ENCODE measurements at places on chromosomes 12 and 14.

- DNase-seq: no peak
Measured at GRCh38 chr12:84186433-84186832, 726.2 kb downstream of the SLC6A15 start.

DNA sequence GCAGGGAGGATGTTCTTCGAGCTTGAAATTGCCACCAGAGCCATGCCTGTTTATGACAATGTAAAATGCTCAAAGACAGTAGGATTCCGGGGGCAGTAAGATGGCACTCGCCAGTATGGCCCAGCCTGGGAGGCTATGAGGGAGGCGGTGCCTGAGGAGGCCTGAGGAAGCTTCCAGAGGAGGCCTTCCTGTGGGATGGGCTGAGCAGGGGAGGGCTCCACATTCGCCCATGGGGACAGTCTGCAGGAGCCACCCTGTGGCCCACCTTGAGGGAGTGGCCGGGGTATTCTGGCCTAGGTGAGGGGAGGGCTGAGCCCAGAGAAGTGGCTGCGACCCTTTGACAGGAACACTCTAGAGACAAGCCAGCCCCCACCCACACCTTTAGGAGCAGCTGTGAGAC lies 50.7 kb downstream of the IQSEC3 start:
- no peak for DNase-seq

DNA sequence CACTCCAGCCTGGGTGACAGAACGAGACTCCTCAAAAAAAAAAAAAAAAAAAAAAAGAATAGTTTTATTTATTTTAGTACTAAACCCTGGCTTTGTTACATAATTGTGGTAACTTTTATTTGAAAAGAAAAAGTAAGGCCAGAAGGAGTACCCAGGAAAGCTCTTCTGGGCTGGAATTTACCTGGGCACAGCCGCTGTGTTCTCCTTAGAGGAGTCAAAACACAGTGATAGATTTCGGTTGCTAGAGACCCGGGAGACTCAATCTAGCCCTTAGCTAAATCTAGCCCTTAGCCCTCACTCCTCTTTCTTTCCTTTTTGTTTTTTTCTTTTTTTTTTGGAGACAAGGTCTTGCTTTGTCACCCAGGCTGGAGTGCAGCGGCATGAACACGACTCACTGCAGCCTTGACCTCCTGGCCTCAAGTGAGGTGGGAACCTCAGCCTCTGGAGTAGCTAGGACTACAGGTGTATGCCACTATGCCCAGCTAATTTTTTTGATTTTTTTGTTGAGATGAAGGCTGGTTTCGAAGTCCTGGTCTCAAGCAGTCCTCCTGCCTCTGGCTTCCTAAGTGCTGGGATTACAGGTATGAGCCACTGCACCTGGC lies 49.7 kb downstream of the SYNE2 start:
- no peak for DNase-seq

DNA sequence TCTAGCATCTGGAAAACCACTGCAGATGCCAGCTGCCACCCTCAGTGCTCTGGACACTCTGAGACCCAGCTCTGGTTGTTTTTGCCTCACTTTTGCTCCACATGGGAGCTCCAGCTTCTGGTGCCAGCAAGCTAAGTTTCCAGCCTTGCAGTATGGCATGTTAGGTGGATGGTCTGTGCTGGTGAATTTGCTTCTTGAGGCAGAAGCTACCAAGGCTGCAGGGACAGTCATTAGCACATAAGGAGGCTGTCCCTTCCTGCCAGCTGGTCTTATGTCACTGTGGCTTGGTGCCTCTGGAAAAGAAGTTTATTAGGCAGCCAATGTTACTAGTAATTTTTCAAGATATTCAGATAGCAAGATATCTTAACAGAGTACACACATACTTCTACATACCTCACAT lies 64.2 kb upstream of the CSRP2 start:
- no peak for DNase-seq

DNA sequence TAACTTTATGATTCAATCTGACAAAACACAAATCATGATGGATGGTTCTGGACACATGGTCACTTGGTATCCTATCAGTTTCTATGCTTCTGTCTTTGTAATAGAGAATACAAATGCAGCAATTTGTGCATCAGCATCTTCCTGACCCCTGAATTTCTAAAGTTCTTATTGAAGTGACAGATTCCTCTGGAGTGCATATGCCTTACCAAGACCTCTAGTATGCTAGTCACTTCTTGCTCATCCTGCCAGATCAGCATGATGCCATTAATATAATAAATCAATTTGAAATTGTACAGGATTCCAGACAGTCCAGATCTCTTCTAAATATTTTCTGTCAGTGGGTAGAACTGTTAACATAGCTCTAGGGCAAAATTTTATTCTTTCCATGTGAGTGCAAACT lies 40.6 kb upstream of the GLIPR1 start:
- DNase-seq: no peak

DNA sequence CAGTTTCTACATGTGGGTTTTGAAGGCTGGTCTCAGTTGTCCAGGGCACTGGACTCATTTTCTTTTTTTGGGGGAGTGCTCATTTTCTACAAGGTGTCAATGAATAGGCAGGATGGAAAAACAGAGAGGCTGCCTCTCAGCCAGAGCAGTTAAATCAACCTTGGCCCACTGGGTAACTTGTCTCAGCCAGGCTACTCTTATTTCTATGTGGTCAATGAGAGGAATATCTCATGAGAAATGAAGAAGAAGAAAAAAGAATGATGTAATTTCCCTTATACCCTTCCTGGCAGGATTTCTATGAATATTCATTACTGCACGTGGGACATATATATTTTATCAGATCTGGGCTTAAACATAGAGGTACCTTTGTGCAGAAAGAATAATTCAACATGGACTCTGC lies 155.2 kb upstream of the E2F7 start:
- no peak for DNase-seq

- DNase-seq: no peak
Measured at GRCh38 chr12:12819221-12819620, 6.1 kb downstream of the DDX47 start.

GRCh38 chr12:82919388-82920054 lies 232.8 kb downstream of the TMTC2 start:
- DNase-seq: no peak

GRCh38 chr12:93784339-93785086 lies 107.3 kb downstream of the CRADD start:
- no peak for DNase-seq

DNA sequence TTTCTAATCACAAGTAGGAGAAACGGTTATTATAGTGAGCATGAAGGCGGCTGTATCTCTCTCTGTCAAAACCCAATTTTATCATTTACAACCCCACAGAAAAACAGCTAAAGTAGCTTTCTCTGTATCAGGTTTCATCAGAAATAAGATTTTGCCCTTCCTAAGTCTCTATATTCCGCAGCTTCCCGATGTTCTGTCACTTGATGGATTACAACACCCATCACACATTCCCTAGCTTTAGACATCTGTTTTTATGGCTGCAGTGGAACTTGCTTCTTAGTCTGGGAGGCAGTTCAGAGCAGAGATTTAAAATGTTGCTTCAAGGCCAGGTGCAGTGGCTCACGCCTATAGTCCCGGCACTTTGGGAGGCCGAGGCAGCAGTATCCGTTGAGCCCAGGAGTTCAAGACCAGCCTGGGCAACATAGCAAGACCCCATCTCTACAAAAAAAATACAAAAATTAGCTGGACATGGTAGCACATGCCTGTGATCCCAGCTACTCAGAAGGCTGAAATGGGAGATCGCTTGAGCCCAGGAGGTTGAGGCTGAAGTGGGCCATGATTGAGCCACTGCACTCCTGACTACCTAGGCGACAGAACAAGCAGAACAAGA lies 27.6 kb upstream of the FOXN3 start:
- DNase-seq: no peak

DNA sequence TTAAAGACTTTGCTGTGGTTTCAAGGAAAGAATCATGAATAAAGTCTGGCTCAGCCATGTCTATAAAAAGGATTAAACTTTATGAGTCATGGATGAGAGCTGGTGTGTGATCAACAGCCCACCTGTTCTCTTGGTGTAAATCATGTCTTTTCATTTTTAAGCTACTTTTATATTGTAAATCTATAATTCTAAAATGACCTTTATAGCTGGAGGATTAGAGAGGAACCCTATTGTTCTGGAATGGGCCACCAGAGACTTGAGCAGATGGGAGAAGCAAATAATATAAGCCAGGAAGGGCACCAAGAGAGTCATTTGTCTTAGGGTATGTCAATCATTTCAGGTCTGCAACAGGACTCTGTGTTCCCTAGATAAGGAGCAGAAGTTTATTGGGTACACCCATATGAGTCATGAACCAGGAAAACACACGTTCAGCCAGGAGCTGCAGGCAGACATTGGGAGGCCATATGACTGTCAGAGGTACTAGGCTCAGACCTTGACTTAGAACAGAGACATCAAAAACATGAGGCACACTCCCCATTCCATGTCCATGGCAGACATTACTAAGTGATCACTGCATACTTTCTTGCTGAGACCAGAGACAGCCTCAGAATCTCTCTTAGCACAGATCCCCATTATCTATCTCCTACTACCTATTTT lies 49.3 kb downstream of the NDUFA12 start:
- no peak for DNase-seq

GRCh38 chr14:86521843-86522242 lies 991.9 kb downstream of the FLRT2 start:
- DNase-seq: no peak

DNA sequence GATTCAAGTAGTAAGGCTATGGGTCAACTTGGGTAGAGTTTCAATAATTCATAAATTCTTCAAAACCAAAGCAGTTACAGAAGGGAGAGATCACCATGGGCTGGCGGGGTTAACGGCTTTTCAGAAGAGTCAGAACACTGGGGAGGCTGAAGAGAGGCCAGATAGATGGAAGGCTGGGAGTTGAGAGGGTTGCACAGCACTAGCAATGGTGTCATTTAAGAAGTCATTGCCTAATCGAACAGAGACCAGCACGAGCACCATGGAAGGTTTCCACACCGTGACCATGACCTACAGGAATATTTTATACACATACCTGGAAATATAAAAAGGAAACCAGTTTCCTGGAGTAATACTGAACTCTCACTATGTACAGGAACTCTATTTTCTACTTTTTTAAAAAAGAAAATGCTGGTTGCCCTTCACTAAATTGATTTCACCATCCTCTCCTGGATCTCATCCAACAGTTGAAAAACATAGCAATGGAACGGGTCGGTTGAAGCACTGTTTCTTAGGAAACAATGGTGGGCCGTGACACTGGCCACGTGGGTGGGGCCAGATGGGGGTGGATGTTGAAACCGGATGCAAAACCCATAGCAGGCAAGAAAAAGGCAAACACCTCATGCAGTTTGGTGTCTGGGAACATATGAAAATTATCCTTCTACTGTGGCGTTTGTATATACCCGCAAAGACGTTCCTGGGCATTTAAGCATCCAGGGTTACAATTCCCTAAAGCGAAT lies 38.0 kb upstream of the RIN3 start:
- no peak for DNase-seq

- no peak for DNase-seq
Measured at GRCh38 chr12:119683413-119683812, 15.5 kb downstream of the PRKAB1 start.

- no peak for DNase-seq
Measured at GRCh38 chr12:62297321-62297720, 37.1 kb downstream of the USP15 start.
